ENCODE measurements at places on chromosomes 2 and 18.
A peak's percentile ranks its signal among the peaks of the same experiment; 100 is the strongest.

GRCh38 chr2:108565778-108566375 lies 31.6 kb downstream of the LIMS1 start:
- no peak for DNase-seq

GRCh38 chr2:36369163-36369562 lies 13.6 kb downstream of the CRIM1 start:
- no peak for DNase-seq

- no peak for DNase-seq
Observed at GRCh38 chr2:148627224-148627623, 17.3 kb upstream of the EPC2 start.

- DNase-seq, result no peak
Observed at GRCh38 chr18:9549405-9549804, 65.0 kb downstream of the PPP4R1 start.

DNA sequence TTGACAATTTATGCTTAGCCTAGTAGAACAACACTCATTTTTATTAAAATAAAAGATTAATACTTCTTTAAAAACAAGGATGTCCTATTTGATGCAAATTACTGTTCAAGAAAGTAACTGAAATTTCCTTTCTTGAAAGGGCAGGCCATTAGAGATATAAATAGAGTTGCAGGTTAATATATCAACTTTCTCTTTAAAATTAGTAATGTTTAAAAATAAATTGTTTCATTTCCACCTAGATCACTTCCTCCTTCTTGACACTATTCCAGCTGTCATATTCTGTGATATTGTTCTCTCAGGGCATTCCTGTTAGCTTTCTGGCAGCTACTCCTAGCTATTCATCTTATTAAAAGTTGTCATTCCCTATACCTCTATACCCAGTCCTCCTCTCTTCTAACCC lies 357.9 kb upstream of the NRP2 start:
- no peak for DNase-seq

DNA sequence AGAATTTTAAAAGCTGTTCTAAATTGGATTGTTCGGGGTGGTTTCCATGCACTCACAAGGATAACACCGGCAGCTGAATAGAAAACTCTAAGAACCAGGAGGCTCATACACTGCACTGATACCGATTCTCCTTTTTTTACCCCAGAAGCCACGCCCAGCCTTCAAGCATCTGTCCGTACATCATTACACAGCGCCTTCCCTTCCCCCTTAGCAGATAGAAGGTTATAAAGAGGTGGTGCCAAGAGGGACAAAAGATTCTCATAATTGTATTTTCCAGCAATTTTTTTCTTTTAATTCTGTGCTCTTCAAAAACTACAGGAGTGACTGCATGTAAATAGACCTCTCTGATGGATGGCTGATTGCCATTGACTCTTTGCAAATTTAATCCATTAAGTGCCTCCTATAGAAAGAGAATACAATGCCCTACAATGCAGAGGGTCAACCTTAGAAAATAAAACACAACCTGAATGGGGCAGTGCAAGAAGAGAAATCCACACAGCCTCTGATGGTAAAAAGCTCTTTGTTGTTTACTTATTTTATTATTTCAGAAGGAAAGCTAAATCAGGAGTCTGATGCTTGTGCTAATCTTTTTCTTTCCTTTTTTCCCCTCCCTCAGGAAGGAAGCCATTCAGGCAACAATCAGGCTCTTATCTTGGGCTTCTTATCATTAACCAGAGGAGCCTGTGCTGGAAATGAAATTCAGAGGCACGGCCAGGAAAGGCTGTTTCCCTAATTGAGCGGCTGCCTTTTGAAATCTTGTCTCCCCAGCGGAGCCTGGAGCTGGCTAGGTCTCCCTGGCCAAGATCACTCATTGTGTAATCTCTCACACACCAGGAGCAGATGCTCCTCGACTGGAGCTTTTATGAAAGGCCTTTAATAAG lies 198.9 kb upstream of the NABP1 start:
- no peak for DNase-seq

DNA sequence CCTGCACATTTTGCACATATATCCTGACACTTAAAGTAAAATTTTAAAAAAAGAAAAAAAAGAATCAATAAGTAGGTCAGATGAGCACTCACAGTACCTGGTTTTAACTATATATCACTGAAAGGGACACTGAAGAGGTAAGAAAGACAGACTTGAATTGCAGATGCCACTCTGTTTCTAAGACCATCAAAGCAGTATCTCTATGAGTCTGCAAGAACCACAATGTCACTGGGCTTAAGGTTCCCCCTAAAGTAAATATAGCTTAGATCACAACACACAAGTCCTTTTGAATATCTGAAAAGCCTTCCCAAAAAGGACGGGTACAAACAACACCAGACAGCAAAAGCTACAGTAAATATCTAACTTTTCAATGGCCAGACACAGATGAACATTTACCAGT lies 57.6 kb downstream of the CYTIP start:
- no peak for DNase-seq

DNA sequence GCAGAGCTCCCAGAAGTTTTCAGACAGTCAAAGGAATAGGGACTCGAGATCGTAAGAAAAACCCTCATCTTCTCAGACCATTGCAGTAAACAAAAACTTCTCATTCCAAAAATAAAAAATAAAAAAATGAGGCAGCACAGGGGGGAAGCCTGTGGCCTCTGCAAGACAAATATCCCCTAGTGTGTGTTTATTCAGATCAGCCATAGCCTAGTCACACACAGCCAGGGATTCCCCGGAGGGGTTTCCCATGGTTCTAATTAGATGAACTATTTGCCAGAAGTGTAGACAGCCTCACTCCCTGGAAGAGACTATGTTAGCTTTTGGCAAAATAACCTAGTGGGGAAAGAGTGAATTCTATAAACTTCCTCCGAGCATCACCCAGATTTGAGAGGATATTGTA lies 122.9 kb upstream of the KLF7 start:
- peak; percentile 19 for DNase-seq

GRCh38 chr2:140604788-140605187 lies 1526.0 kb downstream of the LRP1B start:
- no peak for DNase-seq

GRCh38 chr2:160279813-160280465 lies 79.9 kb upstream of the ITGB6 start:
- no peak for DNase-seq

DNA sequence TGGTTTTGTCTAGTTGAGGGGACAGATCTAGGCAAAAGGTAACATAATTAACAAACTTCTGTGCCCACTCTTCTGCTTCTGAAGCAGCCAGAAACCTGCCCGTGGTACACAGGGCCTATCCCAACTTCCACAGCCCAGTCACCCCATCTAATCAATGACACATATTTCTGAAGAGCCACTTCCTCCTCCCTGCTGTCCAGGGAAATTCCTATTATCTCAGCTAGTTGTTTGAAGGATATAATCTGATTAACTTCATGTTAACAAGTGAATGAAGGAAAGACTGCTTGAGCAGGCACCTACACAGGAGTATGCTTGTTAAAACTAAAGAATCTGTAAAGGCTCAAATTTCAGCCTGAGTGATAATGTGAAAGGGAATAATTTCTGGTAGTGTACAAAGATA lies 61.4 kb downstream of the CCDC148 start:
- no peak for DNase-seq

GRCh38 chr18:76823587-76824011 lies 1.2 kb downstream of the ZNF236 start:
- no peak for DNase-seq

DNA sequence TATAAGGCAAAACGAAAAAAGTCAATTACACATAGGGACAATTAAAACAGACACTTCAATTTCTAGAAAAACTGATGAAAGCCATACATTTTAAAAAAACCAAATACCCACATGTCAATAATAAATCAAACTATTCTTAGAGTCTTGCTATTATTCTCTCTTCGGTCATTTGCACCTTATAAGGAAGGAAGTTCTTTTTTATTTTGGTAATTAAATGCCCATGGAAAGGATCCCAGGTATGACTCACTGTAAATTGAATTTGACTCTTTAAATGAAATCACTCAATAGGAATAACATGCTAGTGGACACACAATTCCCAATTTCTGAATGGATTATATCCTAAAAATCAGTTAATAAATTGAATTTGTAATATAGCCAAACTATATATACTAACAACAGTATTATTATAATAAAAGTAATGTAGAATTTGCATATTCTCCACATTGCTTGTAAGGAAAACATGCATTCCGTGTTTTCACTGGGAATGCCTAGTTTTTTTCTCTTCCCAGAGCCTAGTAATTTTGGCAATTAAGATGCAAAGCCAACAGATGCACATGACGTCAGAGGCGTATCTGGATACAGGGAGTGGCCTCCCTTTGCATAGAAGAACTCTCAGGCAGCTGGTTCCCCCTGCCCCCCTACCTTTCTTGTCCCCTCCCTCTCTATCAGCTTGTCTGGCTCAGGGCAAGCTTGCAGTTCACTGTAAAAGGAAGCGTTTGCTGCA lies 153.5 kb upstream of the PGAP1 start:
- no peak for DNase-seq

- DNase-seq, result no peak
Observed at GRCh38 chr2:25512707-25513106, 160.7 kb downstream of the DTNB start.

DNA sequence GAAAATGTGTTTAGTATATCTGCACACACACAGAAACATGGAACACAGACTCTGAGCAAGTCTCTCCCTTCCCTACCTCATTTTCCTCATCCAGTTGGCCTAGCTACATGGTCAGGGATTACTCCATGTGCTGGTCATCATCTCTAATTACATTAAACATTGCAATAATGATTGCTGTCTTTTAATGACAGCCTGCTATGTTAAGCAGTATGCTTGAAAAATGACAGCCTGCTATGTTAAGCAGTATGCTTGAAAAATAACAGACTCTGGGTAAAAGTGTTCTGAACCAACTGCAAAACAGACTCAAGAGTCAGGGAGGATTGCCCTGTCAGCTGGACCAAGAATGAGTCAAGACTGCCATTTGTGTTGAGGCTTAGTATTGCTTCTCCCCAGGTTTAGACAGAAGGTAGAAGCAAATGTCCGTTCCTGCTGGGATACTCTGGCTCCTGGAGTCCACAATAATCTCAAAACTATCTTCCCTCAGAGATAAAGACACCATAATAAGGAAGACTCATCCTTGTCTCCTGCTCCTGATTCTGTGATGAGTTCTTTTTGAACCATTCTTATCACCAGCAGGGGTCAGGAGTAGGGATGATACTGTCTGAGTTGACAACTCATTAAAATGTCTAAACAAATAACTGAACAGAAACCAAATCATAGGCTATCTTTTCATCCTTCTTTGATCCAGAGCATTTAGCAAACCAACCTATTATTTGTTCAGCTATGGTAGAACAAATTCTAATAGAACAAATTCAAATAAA lies 57.7 kb downstream of the CCDC93 start:
- DNase-seq, result no peak

DNA sequence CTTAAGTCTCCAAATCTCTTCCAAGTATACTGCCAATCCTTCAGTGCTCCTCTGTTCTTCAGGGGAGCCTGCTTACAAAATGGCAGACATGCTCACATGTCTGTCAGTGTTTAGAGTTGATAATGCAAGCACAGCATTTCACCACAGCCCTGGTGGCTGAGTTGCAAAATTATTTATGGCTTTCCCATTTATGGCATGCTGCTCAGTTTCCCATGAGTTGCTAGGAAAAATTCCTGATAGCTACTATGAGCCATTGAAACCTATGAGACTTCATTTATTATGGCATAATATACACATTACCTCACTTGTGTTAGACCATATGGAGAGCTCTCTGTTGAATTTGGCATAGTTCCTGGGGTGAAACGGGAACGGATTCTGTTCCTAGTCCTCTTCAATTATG lies 448.7 kb upstream of the TCF4 start:
- no peak for DNase-seq

DNA sequence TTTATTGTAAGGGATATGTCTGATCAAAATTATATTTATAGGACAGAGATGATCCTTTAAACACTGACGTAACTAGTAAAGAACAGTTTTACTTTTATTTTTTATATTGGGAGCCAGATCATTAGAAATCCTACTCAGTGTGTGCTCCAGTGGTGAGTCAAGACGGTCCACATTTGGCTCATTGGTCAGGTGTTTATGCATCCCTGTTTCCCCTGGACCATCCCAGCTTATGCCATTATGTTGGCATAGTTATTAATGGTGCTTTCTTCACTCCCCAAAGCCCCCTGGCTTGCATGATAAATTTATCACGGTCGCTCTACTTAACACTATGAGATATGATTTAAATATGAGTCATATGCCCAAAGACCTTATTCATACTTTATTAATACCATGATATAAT lies 293.4 kb downstream of the XIRP2 start:
- no peak for DNase-seq

GRCh38 chr2:59096973-59097372 lies 855.8 kb upstream of the FANCL start:
- no peak for DNase-seq

GRCh38 chr2:239685965-239686364 lies 285.1 kb upstream of the HDAC4 start:
- no peak for DNase-seq

DNA sequence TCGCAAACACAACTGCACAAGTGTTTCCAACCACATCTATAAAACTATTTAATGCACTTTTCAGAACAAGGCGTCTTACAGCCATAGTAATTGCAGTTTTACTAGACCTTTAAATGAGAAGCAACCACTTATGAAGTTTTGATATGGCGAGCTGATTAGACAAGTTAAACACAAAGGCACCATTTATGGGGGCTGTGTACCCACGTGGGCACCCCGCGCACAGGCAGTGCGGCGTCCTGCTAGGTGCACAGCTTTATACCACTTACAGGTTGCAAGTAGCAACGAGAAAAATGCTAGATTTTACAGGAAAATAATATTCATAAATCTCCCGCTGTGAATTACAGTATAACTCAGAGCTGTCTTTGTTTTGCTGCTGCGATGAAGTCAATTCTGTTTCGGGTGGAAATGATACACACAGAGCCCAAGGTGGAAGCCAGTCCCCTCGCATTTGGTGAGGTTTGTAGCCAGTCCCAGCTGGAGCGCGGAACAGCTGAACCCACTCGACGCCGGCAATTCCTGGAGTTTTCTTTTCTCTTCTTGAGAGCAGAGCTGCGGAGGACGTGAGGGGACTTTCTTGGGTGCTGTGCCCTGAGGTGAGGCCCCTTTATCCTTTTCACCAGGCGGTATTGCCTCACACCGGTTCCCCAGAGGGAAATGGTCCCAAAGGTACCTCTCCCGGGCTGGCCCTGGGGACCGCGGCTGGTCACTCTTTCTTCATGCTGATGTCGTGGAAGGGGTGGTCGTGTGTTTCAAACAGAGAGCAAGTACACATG lies 76.7 kb downstream of the PTGR3 start:
- no peak for DNase-seq

DNA sequence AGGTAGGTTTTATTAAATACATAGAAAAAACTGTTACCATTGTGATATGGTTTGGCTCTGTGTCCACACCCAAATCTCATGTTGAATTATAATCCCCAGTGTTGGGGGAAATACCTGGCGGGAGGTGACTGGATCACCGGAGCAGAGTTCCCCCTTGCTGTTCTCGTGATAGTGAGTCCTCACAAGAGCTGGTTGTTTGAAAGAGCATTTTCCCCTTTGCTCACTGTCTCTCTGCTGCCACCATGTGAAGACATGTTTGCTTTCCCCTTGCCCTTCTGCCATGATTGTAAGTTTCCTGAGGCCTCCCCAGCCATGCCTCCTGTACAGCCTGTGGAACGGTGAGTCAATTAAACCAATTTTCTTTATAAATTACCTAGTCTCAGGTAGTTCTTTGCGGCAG lies 352.7 kb upstream of the SLC39A10 start:
- DNase-seq, result no peak

- DNase-seq, result no peak
Observed at GRCh38 chr18:35713545-35713944, 132.0 kb downstream of the GALNT1 start.

- no peak for DNase-seq
Observed at GRCh38 chr18:38951633-38952032, 1386.0 kb upstream of the CELF4 start.

- DNase-seq, result no peak
Observed at GRCh38 chr18:31237142-31237541, 74.5 kb upstream of the DSC1 start.

All from activated T-cell treated with anti-CD3 and anti-CD28 coated beads for 48 hours (primary cell).